Mesothelial cell of epicardium (in vitro differentiated cells): ENCODE measurements at places on chromosomes 3 and 15. TPM values are rescaled to one million over a fixed set of nuclear protein-coding genes. Genes with fewer than 3 reads are reported as not detected.

DNA sequence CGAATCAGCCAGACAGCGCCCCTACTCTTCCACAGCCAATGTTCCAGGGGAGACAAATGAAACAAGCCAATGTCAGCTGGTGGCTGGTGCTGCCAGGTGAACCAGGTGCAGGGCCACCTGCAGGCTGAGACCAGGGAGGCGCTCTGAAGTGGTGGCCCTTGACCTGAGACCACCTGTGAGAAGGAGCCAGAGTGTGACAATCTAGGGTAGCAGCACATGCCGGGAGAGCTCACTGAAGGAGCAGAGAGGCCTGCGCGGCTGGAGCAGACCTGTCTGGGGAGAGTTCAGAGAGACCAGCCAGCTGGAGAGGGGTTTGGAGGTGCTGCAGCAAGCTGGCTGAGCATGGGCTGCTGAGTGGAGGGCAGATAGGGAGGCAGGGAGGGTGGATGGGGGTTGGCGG is 693 bp upstream of the STAB1 start:
- H3K27ac ChIP-seq, result peak overlapping the region; percentile 80
- peaks cover 19% of the 10 kb centered on the region for H3K36me3 ChIP-seq
- H3K27me3 ChIP-seq, result no peaks in the 10 kb centered on the region

Gene TEX264
- total RNA-seq, result 37.8 to 39.7 TPM (median 38.6 TPM) in 3 replicates

DNA sequence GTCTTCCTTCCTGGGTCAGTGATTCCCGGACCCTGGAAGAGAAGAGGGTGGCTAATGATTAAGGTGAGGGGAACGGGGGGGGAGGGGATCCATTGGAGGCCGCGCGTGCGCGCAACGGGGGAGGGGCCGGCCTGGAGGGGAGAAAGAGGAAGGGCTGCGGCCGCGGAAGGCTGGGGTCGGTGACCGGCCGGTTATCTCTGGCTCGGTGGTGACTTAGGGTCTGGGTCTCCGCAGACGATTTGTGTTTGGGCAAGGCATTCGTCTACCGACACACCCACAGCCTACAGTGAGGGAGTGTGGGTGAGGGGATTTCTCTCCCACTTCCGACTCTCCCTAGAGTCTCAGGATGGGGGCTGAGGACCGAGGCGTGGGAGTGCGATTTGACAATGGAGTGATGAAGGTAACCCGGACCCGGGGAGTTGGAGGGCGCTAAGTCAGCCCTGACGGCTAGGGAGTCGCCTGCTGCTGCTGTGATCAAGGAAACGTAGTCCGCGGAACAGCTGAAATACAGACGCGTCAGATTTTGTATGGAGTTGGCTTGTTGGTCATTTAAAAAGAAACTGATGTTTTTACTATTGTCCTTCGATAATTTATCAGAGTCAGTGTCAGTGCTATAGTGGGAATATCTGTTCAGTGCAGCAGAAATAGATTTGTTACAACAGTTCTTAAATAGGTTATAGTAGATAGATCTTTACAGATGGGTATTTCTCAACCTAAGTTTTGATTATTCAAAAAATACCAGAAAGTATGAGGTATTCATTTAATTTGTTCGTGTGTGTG is 733 bp downstream of the RNF111 start:
- H3K4me3 ChIP-seq, result peak overlapping the region; percentile 92
- DNase-seq, result peak; percentile 57
- H3K4me1 ChIP-seq, result peaks cover 25% of the 10 kb centered on the region

DNA sequence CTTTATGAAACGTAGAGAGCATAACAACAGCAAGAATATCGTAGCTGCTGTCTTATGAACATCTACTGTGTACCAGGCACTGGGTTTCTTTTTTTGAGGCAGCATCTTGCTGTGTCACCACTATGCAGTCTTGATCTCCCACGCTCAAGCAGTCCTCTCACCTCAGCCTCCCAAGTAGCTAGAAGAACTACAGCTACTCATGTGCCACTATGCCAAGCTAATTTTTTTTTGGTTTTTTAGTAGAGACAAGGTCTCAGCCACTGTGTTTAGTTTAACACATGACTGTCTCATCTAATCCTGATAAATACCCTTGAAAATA is 129.9 kb downstream of the VGLL4 start:
- peaks cover 42% of the 10 kb centered on the region for H3K4me1 ChIP-seq
- no peaks in the 10 kb centered on the region for H3K27me3 ChIP-seq
- no peak overlapping the region for H3K4me3 ChIP-seq
- DNase-seq, result no peak
- H3K36me3 ChIP-seq, result no peaks in the 10 kb centered on the region
- H3K27ac ChIP-seq, result peak overlapping the region; percentile 60

Gene LSMEM2
- 0.38 to 0.51 TPM (median 0.50 TPM) in 3 replicates for total RNA-seq

Gene ARMC8
- total RNA-seq, result 48.8 to 53.2 TPM (median 50.6 TPM) in 3 replicates

DNA sequence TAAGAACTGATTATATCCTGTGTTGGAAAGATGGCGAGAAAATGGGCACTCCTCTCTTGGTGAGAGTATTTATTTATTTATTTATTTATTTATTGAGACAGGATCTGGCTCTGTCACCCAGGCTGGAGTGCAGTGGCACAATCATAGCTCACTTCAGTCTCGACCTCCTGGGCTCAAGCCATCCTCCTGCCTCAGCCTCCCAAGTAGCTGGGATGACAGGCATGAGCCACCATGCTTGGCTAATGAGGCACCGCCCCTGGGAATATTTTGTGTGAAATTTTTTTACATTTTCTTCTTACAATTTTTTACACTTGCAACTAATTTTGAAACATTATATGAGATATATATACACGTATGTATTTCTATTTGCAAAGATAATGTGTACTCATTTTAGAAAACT is 150.5 kb upstream of the PRR20G start:
- H3K36me3 ChIP-seq, result no peaks in the 10 kb centered on the region
- DNase-seq, result no peak

DNA sequence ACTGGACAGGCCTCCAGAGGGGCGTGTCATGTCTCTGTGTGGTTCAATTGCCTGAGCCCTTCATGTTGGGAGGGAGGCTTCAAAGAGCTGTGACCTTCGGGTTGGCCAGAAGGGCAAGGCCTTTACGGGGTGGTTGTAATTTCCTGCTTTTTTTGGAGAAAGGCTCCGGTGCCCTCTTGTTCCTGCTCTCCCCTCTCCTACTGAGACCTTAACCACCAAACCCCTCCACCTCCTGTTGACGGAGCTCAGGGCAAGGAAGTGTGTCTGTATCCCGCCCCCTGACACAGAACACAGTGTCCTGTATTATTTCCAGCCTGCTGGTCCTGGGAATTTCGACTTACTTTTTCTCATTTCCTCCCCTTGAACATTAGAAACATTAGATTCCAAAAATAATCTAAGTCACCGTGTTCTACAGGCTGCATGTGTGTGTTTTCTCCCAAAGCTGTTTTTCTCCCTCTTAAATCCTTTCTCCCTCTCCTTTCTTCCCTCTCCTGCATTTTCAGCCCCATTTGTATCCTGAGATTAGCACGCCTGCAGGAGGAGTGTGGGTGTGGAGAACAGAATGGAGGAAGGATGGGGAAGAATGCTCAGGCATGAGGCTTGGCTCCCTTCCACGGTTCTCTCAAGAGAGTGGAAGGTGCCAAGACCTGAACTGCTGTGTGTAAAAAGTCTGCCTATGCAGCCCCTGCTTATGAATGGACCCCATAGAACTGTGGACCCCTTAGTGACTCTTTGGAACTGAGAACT is 285.4 kb upstream of the ROPN1 start:
- no peak overlapping the region for H3K4me3 ChIP-seq
- H3K27me3 ChIP-seq, result peaks cover 3% of the 10 kb centered on the region
- H3K27ac ChIP-seq, result peak overlapping the region; percentile 31
- no peak for DNase-seq

Gene SHC4
- total RNA-seq, result 0.58 to 0.90 TPM (median 0.64 TPM) in 3 replicates

Gene EPHA3
- total RNA-seq, result 4.2 to 4.5 TPM (median 4.4 TPM) in 3 replicates

GRCh38 chr15:54681584-54681983 is 515.2 kb downstream of the RSL24D1 start:
- H3K27me3 ChIP-seq, result no peaks in the 10 kb centered on the region
- H3K4me1 ChIP-seq, result no peaks in the 10 kb centered on the region
- H3K4me3 ChIP-seq, result no peak overlapping the region
- H3K27ac ChIP-seq, result no peak overlapping the region
- no peaks in the 10 kb centered on the region for H3K36me3 ChIP-seq
- DNase-seq, result no peak

DNA sequence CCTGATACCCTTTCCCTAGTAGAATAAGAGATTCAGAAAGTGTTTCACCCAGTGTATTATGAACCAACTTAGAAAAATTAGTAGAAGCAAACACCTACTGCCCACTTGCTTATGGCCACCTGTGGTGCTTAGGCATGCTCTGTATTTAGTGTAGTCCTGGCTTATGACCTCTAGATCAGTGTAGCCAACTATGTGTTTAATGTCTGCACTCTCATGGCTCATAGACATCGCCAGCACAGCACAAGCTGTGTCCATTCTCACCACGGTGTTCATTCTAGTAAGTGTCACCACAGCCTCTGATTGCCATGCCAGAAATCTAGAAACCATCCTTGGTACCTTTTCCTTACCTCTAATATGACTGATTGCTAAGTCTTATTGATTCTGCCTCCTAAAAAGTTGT is 14.3 kb downstream of the ASB7 start:
- peaks cover 30% of the 10 kb centered on the region for H3K36me3 ChIP-seq
- H3K4me3 ChIP-seq, result no peak overlapping the region
- DNase-seq, result no peak
- H3K27me3 ChIP-seq, result no peaks in the 10 kb centered on the region

Gene FBXW12
- total RNA-seq, result 0.47 to 0.66 TPM (median 0.51 TPM) in 3 replicates

GRCh38 chr3:188656196-188656982 is 502.4 kb downstream of the LPP start:
- H3K36me3 ChIP-seq, result peaks cover under 1% of the 10 kb centered on the region
- no peak for DNase-seq
- H3K4me3 ChIP-seq, result no peak overlapping the region
- no peaks in the 10 kb centered on the region for H3K4me1 ChIP-seq
- no peak overlapping the region for H3K27ac ChIP-seq

GRCh38 chr15:61088675-61089074 is 140.4 kb downstream of the RORA start:
- H3K4me1 ChIP-seq, result peaks cover 72% of the 10 kb centered on the region
- no peak for DNase-seq
- H3K4me3 ChIP-seq, result no peak overlapping the region
- H3K36me3 ChIP-seq, result no peaks in the 10 kb centered on the region
